ENCODE measurements at places on chromosomes 5 and 9.

DNA sequence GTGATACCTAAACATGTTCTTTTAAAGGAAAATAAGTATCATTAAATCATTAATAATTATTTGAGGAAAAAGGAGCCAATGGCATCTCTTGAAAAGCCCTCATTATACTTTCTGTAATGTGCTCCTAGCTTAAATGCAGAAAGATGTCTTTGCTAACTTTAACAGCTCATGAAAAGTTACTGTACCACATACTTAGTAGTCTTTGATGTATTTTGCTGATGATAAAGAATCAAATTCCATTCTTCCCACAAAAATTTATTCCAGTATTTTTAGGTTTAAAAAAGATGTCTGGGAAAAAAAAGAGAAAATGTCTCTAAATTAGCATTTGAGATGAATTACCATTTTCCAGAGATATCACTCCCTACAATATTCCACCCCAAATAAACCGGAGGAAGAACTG, 112.5 kb downstream of the PPP2R2B start:
- H3K4me3 ChIP-seq: no peak overlapping the region
- no peaks in the 10 kb centered on the region for H3K27me3 ChIP-seq
- H3K36me3 ChIP-seq: no peaks in the 10 kb centered on the region

DNA sequence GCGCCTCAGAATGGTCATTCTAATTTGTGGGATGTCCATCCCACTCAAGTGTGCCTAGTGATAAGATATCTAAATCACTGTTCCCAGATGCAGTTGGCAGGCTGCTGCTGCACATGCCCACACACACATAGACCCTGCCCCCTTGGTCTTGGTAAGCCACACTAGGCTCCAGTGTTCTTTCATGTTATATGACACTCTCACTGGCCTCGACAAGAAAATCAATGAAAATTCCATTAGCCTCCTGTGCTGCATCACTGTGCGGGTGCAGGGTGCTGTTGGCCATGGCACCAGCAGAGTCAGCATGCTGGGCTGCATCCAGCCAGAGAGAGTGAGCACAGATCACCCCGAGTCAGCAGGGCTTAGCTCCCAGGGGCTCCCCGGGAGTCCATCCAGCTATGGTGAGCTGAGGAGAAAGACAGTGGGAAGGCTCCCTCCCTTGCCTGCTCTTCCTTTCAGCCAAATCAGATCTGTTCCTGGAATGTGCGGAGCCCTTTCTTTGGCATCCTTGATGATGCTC, 59.9 kb downstream of the ABLIM3 start:
- H3K36me3 ChIP-seq: no peaks in the 10 kb centered on the region
- H3K27me3 ChIP-seq: no peaks in the 10 kb centered on the region
- no peaks in the 10 kb centered on the region for H3K4me1 ChIP-seq
- H3K4me3 ChIP-seq: no peak overlapping the region

DNA sequence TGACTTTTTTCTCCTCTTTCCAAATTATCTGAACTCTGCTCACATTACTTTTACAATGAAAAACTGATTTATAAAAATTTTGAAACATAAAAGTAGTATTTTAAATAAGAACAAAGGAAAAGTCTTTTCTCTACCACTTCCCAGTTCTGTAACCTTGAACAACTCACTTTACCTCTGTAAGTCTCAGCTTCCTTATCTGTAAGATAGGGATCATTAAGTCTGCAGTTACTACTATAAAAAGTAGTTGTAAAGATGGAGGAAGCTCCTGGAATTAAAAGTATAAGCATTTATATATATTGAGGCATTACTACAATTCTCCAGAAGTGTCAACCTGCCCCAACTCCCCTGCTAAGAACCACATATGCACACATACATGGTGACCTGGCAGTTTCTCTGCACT, 88.0 kb downstream of the TTC39B start:
- no peak overlapping the region for H3K4me3 ChIP-seq
- no peak for DNase-seq
- H3K4me1 ChIP-seq: no peaks in the 10 kb centered on the region
- no peaks in the 10 kb centered on the region for H3K27me3 ChIP-seq

DNA sequence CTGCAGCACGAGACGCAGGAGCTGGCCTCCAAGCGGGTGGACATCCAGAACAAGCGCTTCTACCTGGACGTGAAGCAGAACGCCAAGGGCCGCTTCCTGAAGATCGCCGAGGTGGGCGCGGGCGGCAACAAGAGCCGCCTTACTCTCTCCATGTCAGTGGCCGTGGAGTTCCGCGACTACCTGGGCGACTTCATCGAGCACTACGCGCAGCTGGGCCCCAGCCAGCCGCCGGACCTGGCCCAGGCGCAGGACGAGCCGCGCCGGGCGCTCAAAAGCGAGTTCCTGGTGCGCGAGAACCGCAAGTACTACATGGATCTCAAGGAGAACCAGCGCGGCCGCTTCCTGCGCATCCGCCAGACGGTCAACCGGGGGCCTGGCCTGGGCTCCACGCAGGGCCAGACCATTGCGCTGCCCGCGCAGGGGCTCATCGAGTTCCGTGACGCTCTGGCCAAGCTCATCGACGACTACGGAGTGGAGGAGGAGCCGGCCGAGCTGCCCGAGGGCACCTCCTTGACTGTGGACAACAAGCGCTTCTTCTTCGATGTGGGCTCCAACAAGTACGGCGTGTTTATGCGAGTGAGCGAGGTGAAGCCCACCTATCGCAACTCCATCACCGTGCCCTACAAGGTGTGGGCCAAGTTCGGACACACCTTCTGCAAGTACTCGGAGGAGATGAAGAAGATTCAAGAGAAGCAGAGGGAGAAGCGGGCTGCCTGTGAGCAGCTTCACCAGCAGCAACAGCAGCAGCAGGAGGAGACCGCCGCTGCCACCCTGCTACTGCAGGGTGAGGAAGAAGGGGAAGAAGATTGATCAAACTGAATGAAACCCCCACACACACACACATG, 654 bp downstream of the PURA start:
- peaks cover 14% of the 10 kb centered on the region for H3K4me1 ChIP-seq
- H3K36me3 ChIP-seq: no peaks in the 10 kb centered on the region
- peaks cover 19% of the 10 kb centered on the region for H3K27me3 ChIP-seq
- DNase-seq: peak; percentile 67
- H3K4me3 ChIP-seq: peak overlapping the region; percentile 85

GRCh38 chr9:70411930-70412831, 2.3 kb downstream of the KLF9 start:
- H3K27me3 ChIP-seq: peaks cover 19% of the 10 kb centered on the region
- no peak for DNase-seq
- peaks cover 8% of the 10 kb centered on the region for H3K4me1 ChIP-seq
- no peak overlapping the region for H3K27ac ChIP-seq
- no peak overlapping the region for H3K4me3 ChIP-seq

DNA sequence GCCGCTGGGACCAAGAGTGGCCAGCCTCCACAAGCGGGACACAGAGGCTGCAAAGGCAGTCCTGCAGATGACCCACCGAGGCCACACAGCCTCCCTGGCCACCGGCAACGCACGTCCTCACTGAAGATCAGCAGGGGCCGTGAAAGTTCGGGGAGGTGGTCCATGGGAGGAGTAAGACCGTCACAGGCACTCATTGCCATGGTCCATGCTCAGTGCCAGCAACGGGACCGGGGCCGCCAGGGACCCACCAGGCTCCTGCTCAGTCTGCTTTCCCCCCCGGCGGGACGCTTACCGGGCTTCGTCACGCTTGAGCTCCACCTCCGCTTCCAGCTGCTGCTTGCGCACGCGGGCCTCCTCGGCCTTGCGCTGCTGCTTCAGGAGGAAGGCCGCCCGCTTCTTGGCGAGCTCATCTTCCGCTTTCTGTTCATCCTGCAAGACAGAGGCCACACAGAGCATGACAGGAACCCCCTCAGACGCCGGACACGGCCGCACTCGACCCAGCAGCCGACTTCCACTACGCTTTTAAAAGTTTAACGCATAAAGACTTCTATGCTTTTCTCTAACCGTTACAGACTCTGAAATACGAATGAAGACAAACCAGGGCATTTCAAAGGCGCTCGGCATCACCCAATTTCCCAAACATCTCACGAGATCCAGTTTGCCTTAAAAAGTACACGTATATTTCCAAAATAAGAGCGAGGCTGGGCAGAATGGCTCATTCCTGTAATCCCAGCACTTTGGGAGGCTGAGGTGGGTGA, 88.4 kb downstream of the CAMSAP1 start:
- no peak overlapping the region for H3K4me3 ChIP-seq
- no peak for DNase-seq
- peaks cover 78% of the 10 kb centered on the region for H3K36me3 ChIP-seq
- H3K27me3 ChIP-seq: no peaks in the 10 kb centered on the region

DNA sequence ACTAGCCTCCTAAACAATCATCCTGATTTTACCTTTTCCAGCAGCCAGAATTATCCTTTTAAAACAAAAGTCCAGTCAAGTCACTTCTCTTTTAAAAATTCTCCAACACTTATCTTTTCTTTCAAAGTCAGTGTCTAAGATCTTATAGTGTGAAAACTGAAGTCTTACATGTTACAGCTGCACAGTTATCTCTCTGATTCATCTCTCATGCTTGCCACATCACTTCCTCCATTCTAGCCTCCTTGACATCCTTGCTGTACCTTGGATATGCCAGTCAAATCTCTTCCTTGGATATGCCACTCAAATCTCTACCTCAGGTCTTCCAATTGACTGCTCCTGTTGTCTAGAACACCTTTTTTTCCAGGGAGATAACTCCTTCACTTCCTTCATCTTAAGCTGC, 361.7 kb upstream of the FTMT start:
- no peak overlapping the region for H3K27ac ChIP-seq
- no peaks in the 10 kb centered on the region for H3K36me3 ChIP-seq
- H3K4me1 ChIP-seq: no peaks in the 10 kb centered on the region
- no peaks in the 10 kb centered on the region for H3K27me3 ChIP-seq

DNA sequence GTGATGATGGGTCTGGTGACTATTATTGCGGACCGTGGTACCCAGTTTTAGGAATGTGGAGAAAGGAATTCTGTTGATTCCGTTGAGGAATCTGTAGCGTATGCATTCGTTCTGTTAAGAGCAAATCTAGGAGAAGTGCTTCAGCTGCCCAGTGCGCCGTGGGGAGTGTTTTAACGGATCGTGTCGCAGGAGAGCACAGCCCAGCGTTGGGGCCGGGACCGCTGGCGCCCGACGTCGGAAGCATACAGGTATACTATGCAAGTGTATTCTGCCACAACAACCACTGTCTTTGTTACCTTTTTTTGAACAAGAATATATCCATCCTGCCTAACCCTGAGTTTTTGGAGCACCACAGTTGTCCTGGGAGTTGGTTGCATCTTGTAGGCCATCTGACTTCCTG, 42.7 kb downstream of the TENT4A start:
- H3K27me3 ChIP-seq: no peaks in the 10 kb centered on the region
- H3K4me1 ChIP-seq: peaks cover 19% of the 10 kb centered on the region
- DNase-seq: no peak
- no peak overlapping the region for H3K4me3 ChIP-seq
- no peak overlapping the region for H3K27ac ChIP-seq
- peaks cover 49% of the 10 kb centered on the region for H3K36me3 ChIP-seq

GRCh38 chr5:5374009-5374715, 48.3 kb upstream of the ICE1 start:
- no peaks in the 10 kb centered on the region for H3K4me1 ChIP-seq
- H3K36me3 ChIP-seq: no peaks in the 10 kb centered on the region
- H3K27ac ChIP-seq: no peak overlapping the region
- no peak for DNase-seq
- no peaks in the 10 kb centered on the region for H3K27me3 ChIP-seq

DNA sequence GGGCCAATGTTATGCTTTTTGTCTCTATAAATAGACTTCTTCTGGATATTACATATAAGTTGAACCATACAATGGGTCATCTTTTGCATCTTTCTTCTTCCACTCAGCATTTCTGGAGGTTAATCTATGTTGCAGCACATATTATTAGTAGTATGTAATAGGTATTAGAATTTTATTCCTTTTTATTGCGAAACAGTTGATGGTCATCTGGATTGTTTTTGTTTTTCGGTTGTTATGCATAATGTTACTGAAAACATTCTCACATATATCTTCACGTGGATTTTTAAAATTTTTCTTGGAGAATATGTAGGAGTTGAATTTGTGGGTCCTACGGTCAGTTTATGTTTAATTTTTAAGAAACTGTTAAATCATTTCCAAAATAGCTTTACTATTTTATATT, 466.8 kb downstream of the SLCO4C1 start:
- H3K4me3 ChIP-seq: no peak overlapping the region
- no peak for DNase-seq
- H3K36me3 ChIP-seq: no peaks in the 10 kb centered on the region
- no peak overlapping the region for H3K27ac ChIP-seq
- no peaks in the 10 kb centered on the region for H3K4me1 ChIP-seq
- H3K27me3 ChIP-seq: no peaks in the 10 kb centered on the region

GRCh38 chr9:98031935-98032334, 24.6 kb upstream of the NANS start:
- H3K4me1 ChIP-seq: no peaks in the 10 kb centered on the region
- H3K27me3 ChIP-seq: no peaks in the 10 kb centered on the region
- H3K27ac ChIP-seq: no peak overlapping the region

GRCh38 chr9:9790216-9790872, 822.5 kb downstream of the PTPRD start:
- H3K4me3 ChIP-seq: no peak overlapping the region
- H3K27ac ChIP-seq: no peak overlapping the region
- peak; percentile 81 for DNase-seq
- no peaks in the 10 kb centered on the region for H3K4me1 ChIP-seq

DNA sequence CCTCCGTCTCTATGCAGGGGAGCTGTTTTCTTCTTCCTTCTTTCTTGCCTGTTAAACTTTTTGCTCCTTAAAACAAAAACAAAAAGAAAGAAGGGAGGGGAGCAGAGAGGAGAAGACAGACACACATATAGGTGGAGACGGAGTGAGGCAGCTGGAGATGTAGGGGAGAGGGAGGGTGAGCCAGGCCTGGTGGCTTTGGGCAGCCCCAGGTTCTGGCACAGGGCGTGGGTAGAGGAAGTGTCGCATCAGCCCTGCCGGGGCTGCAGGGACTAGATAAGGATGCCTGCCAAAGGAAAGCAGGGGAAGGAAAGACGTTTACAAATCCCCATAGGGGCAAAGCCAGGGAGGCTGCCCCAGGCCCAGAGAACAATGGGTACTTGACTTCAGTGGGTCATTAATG, 38.7 kb upstream of the PTGS1 start:
- no peak overlapping the region for H3K27ac ChIP-seq
- no peaks in the 10 kb centered on the region for H3K36me3 ChIP-seq
- H3K4me1 ChIP-seq: no peaks in the 10 kb centered on the region
- no peaks in the 10 kb centered on the region for H3K27me3 ChIP-seq

GRCh38 chr5:100432741-100433140, 102.4 kb upstream of the FAM174A start:
- H3K4me1 ChIP-seq: no peaks in the 10 kb centered on the region
- H3K27ac ChIP-seq: no peak overlapping the region
- H3K36me3 ChIP-seq: no peaks in the 10 kb centered on the region
- no peaks in the 10 kb centered on the region for H3K27me3 ChIP-seq
- no peak for DNase-seq
- H3K4me3 ChIP-seq: no peak overlapping the region
